Cardiac atrium fibroblast (primary cell): ENCODE measurements at places on chromosomes 5 and 9. TPM values are rescaled to one million over a fixed set of nuclear protein-coding genes. Genes with fewer than 3 reads are reported as not detected.

Gene INSL4
- not detected in 2 replicates for total RNA-seq

Gene TRIM7
- total RNA-seq, result 2.5 and 4.9 TPM in 2 replicates

Gene PCDHA11
- not detected in 2 replicates for total RNA-seq

Gene LTC4S
- total RNA-seq, result 9.9 and 13.9 TPM in 2 replicates

Gene SLC6A19
- not detected in 2 replicates for total RNA-seq

Gene SHISAL2B
- total RNA-seq, result not detected in 2 replicates

Gene CYSRT1
- not detected in 2 replicates for total RNA-seq

Gene MBLAC2
- total RNA-seq, result 4.2 and 4.4 TPM in 2 replicates

Gene SLC34A1
- not detected in 2 replicates for total RNA-seq

Gene DCTN4
- total RNA-seq, result 36.1 and 43.3 TPM in 2 replicates

Gene ATP6V0E1
- 233 and 236 TPM in 2 replicates for total RNA-seq

Gene SPATA6L
- 0.16 TPM in 1 of 2 replicates, not detected in the other for total RNA-seq

Gene ZNG1F
- 1.8 and 11.2 TPM in 2 replicates for total RNA-seq

Gene NSUN2
- total RNA-seq, result 35.6 and 41.9 TPM in 2 replicates

Gene C1QTNF3
- 0.65 and 1.6 TPM in 2 replicates for total RNA-seq

Gene IFNA13
- not detected in 2 replicates for total RNA-seq

Gene SNCAIP
- total RNA-seq, result 0.65 TPM in 1 of 2 replicates, not detected in the other

Gene UNC13B
- 14.8 and 16.2 TPM in 2 replicates for total RNA-seq

Gene TEK
- total RNA-seq, result 3.2 and 10.5 TPM in 2 replicates

Gene TMEFF1
- total RNA-seq, result 0.36 and 2.9 TPM in 2 replicates

Gene IL7R
- 0.72 and 4.2 TPM in 2 replicates for total RNA-seq
